Activated naive CD8-positive, alpha-beta T cell treated with anti-CD3 and anti-CD28 coated beads, Interleukin-2, amount 50 U/mL, for 16 hours (primary cell): ENCODE measurements at places on chromosomes 11 and 22.

- no peak for DNase-seq
Measured at GRCh38 chr22:42773167-42773566, 52.5 kb upstream of the A4GALT start.

- DNase-seq = no peak
Measured at GRCh38 chr22:47781024-47781423, 1018.6 kb downstream of the TBC1D22A start.

- peak; percentile 42 for DNase-seq
Measured at GRCh38 chr22:28909375-28909774, 26.0 kb downstream of the ZNRF3 start.

GRCh38 chr11:110077346-110077745, 15.8 kb upstream of the ZC3H12C start:
- no peak for DNase-seq

- DNase-seq = no peak
Measured at GRCh38 chr22:41230401-41230785, 10.3 kb downstream of the CHADL start.

GRCh38 chr11:35717043-35717442, 54.5 kb downstream of the TRIM44 start:
- DNase-seq = no peak

GRCh38 chr11:3964935-3965604, 109.6 kb downstream of the STIM1 start:
- no peak for DNase-seq

DNA sequence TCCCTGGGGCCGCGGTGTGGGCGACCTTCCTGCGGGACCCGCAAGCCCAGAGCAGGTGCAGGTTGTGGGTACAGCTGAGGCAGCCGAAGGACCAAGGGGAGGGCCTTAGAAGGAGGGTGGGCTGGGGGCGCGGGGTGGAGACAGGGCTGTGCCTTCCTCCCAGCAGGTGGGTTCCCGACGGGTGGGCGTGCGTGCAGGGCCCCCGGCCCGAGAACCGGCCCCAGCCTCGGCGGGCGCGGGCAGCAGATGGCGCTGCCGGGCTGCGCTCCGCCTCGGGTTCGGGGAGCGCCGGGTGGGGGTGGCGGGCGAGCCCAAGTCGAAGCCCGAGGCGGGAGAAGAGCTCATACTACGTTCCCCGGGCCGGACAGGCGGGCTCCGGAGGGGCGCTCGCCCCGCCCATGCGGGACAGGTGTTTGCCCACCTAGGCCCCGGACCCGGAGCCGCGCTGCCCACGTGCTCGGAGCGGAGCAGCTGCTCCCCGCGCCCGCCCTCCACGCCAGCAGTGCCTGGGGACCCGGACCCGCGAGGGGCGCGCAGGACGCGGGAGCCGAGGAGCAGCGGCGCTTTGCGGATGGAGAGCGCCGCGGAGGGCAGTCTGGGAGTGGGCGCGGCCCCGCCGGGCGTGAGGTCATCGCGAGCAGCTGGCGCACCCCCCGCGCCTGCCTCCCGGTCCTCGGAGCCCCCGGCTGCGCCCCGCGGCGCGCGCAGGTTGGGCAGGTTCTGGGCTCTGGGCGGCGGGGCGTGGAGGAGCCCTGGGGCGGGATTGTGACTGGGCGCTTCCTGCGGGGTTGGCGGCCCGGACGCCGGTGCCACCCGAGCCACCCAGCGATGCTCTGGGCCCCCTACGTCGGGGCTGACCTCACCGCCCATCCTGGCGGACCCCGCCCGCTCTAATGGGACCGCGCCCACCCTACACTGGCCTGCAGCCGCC, 25.3 kb downstream of the DUSP8 start:
- no peak for DNase-seq

DNA sequence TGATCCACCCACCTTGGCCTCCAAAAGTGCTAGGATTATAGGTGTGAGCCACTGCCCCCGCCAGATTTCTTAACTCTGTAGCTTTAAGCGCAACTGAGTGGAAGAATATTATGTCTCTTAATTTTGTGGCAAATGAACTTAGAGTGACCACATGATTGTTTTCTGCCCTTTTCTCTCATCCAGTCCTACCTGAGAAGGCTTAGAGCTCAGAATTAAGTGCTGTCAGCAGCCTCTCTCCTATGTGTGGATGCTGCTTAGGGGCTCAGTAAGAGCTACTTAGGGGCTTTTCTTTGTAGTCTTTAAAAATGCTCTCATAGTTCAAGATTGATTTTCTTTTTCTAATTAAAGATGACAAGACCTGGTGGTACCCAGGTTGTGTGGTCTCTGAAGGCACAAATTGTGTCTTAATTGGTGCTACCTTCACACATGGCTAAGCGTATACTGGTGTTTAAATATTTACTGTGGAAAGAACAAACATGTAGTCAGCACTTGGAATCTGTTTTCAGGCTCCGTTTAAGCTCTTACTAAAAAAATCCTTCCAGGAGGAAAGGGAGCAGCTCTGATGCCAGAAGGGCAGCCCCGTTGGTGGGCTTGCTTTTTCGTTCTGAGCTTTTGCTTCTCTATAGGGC, 59.3 kb downstream of the DEPDC5 start:
- no peak for DNase-seq

GRCh38 chr11:70769106-70769505, 370.8 kb downstream of the CTTN start:
- no peak for DNase-seq

DNA sequence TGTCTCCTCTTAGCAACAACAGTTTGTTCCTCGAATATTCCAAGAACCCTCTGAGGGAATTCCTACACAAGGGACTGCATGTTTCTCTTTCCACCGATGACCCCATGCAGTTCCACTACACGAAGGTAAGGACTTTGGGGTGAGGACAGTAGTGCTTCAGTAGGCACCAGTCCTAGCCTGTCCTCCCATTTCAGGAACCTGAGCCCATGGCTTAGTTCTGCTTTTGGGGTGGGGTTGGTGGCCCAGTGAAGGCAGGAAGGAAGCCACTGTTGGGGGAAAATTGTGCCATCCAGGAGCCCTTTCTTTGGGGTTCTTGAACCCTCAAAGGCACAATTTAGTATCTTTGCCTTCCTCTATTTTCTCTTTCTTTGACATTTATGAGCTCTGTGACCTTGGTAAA, 38.2 kb downstream of the RNF141 start:
- no peak for DNase-seq

GRCh38 chr11:35783809-35784208, 121.2 kb downstream of the TRIM44 start:
- DNase-seq = no peak

DNA sequence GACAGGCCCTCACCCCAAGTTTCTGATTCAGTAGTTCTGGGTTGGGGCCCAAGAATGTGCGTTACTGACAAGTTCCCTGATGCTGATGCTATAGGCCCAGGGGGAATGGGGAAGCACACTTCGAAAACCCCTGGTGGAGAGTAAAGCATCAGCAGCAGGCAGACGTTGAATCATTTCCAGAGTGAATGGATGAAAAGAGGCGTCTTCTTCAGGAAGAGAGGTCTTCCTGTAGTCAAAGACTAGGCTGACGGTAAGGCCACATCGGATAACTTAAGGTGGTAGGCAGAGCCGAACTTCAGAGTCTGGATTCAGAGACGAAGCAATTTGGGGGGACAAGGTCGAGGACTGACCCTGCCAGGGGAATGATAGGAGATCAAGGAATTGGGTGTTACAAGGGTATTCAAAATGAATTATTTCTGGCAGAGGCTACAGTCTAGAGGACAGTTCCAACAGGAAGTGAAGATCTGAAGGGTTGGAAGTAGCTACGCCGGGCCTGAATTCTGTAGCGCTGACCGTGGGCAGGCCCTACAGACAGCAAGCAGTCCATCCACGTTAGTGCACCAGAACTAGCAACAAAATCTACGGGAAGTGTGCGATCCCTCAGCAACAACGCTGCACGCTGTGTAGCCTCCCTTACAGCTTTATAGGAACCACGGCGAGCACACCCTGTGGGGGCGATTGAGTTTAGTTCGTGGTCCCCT, 862 bp upstream of the CENATAC start:
- DNase-seq = no peak

DNA sequence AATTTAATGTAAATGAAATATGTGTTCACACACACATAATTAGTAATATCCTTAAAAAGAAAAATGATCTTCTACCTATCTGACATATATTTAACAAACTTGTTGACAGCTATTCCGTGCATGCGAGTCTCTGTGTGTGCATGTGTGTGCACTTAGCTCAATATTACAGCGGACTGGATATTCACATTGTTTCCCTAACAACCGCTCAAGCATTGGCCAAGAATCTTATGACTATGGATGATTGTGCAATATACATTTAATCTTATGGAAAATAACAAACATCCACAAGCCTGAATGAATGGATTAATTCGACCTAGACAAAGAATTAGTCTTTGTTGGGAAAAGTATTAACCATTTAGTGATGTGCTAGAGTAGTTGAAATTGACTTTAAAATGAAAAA, 1078.6 kb downstream of the LRRC4C start:
- no peak for DNase-seq

- no peak for DNase-seq
Measured at GRCh38 chr11:126890561-126890960, 110.0 kb downstream of the KIRREL3 start.
